ENCODE measurements at places on chromosomes 3 and 15. TPM values are rescaled to one million over a fixed set of nuclear protein-coding genes. Genes with fewer than 3 reads are reported as not detected.

DNA sequence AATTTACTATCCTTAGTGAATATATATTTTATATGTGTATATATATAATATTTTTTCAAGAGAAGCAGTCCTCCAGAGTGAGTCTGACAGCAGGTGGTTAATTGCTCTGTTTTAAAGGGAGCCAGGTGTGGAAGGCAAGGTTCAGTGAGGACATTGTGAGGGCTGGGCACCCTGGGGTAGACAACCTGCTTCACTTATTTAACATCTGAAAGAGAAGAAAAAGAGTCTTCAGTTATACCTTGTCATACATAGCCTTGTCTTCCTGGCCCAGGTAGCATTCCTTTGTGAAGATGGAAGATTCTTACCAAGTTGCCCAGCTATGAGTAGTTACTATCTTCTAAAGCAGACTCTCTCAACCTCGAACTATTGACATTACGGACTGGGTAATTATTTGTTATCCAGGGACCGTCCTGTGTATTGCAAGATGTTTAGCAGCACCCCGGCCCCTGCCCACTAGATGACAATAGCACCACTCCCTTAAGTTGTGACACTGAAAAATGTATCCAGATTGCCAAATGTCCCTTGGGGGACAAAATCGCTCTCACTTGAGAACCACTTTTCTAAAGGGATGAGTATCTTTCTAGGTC lies 336.0 kb upstream of the TRIM42 start:
- H3K27me3 ChIP-seq = no peaks in the 10 kb centered on the region
- no peak overlapping the region for H3K27ac ChIP-seq
- H3K4me3 ChIP-seq = no peak overlapping the region

GRCh38 chr3:71430941-71431552 lies 152.5 kb downstream of the FOXP1 start:
- DNase-seq = no peak
- H3K36me3 ChIP-seq = no peaks in the 10 kb centered on the region
- H3K4me1 ChIP-seq = peaks cover 25% of the 10 kb centered on the region
- peak overlapping the region; percentile 68 for H3K27ac ChIP-seq

GRCh38 chr15:88649286-88649733 lies 10.5 kb downstream of the ISG20 start:
- peak overlapping the region; percentile 23 for H3K4me3 ChIP-seq
- H3K27me3 ChIP-seq = no peaks in the 10 kb centered on the region
- peaks cover 34% of the 10 kb centered on the region for H3K4me1 ChIP-seq
- DNase-seq = peak; percentile 62
- H3K36me3 ChIP-seq = peaks cover 22% of the 10 kb centered on the region

DNA sequence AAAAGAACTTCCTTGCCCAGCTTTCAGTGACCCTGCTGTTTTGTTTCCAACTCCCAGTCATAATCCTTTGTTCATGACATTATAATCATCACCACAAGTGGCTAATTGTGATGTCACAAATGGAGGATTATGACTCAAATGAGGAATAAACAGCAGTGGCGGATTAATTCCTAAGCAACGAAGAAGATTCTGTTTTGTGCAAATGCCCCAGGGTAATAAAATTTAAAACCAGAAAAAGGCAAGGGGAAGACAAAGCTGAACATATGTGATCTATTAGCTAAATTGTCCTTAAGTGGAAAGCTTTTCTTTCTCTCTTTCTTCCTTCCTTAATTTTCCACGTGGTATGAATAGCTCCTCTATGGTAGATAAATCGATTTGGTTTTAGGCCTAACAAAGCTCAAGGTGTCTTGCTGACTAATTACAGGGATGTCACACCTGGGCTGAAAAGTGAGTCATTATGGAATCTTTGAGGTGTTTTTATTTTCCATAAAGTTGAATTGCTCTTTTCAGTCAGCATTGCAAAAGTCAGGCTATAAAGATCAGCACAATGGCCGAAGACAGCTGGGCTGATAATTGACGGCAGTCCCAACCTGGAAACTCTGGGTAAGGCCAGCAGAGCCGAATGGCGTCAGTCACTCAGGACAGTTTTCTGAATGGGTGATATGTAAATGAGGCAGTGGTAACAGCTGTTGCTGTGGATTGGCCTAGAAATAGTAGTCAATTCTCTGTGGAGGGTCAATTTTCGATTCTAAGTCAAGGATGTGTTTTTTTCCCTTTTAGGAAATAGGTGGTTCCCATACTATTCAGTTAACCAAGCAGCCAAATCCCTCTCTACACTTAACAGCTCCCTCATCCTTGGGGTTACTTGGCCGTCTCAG lies 121.5 kb downstream of the PTPRG start:
- H3K27me3 ChIP-seq = no peaks in the 10 kb centered on the region
- H3K4me1 ChIP-seq = no peaks in the 10 kb centered on the region
- H3K36me3 ChIP-seq = no peaks in the 10 kb centered on the region
- H3K27ac ChIP-seq = no peak overlapping the region
- no peak for DNase-seq

GRCh38 chr3:118477768-118478167 lies 556.9 kb downstream of the IGSF11 start:
- no peaks in the 10 kb centered on the region for H3K27me3 ChIP-seq
- no peak overlapping the region for H3K27ac ChIP-seq
- H3K4me3 ChIP-seq = no peak overlapping the region
- no peaks in the 10 kb centered on the region for H3K36me3 ChIP-seq
- no peak for DNase-seq
- no peaks in the 10 kb centered on the region for H3K4me1 ChIP-seq

The ZMYND10 gene
- total RNA-seq = 3.8 TPM

The PLSCR2 gene
- not detected for total RNA-seq

The MUSTN1 gene
- total RNA-seq = 3.0 TPM

DNA sequence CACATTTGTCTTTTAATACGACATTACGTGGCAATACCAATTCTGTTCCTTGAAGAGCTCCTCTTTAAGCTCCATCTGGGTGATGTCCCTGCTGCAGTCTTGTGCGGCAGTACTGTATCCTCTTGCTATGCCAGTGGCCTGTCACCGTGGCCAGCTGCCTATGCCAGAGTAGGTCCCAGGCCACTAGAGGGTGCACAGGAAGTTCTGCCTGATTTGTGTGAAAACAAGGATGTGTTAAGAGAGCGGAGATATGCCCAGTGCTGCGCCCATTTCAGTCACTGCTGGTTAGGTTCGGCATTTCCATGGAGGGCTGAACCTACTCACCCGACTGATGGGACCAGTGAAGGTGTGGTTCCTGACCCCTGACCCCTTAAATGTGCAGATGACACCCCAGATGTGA lies 25.2 kb downstream of the NIPA1 start:
- no peak overlapping the region for H3K27ac ChIP-seq
- H3K4me1 ChIP-seq = no peaks in the 10 kb centered on the region
- H3K4me3 ChIP-seq = no peak overlapping the region
- no peak for DNase-seq
- H3K27me3 ChIP-seq = no peaks in the 10 kb centered on the region

DNA sequence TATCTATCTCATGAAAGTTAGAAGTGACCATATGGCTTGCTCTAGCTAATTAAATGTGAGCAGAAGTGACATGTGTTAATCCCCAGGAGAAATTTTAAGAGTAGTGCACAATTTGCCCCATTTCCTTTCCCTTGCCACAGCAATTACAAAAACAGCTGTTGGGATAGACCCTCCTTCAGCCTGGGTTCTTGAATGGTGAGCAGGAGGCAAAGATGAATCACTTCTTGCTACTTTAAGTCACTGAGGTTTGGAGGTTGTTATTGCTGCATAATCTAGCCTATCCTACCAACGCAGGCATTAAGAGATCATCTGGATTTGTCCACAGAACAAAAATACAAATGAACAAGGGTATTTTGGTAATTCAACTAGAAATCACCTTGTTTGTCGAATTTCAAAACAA lies 51.7 kb upstream of the CAPN7 start:
- DNase-seq = no peak
- no peak overlapping the region for H3K27ac ChIP-seq
- no peaks in the 10 kb centered on the region for H3K4me1 ChIP-seq
- no peaks in the 10 kb centered on the region for H3K36me3 ChIP-seq
- no peak overlapping the region for H3K4me3 ChIP-seq

- H3K27me3 ChIP-seq = peaks cover 5% of the 10 kb centered on the region
- peak; percentile 22 for DNase-seq
- H3K36me3 ChIP-seq = no peaks in the 10 kb centered on the region
- H3K4me1 ChIP-seq = no peaks in the 10 kb centered on the region
- no peak overlapping the region for H3K4me3 ChIP-seq
- H3K27ac ChIP-seq = no peak overlapping the region
Observed at GRCh38 chr3:60431599-60431958, 819.7 kb downstream of the FHIT start.

The PRTG gene
- not detected for total RNA-seq

GRCh38 chr3:64987726-64988125 lies 299.9 kb upstream of the ADAMTS9 start:
- no peaks in the 10 kb centered on the region for H3K36me3 ChIP-seq
- no peak overlapping the region for H3K4me3 ChIP-seq
- no peak overlapping the region for H3K27ac ChIP-seq

- no peaks in the 10 kb centered on the region for H3K27me3 ChIP-seq
- no peak for DNase-seq
- no peak overlapping the region for H3K4me3 ChIP-seq
- no peaks in the 10 kb centered on the region for H3K36me3 ChIP-seq
- no peaks in the 10 kb centered on the region for H3K4me1 ChIP-seq
- H3K27ac ChIP-seq = no peak overlapping the region
Observed at GRCh38 chr3:29302619-29303018, 21.7 kb downstream of the RBMS3 start.
